ENCODE measurements at places on chromosomes 6 and 20.

- no peak for DNase-seq
These were observed 152.1 kb upstream of the RIN2 start for GRCh38 chr20:19605786-19606485.

GRCh38 chr20:5400164-5400762, 83.5 kb upstream of the PROKR2 start:
- no peak for DNase-seq

- DNase-seq = no peak
These were observed 2.9 kb downstream of the GSS start for GRCh38 chr20:34952671-34953070.

- DNase-seq = no peak
These were observed 94.7 kb downstream of the SMOC2 start for GRCh38 chr6:168535711-168536110.

DNA sequence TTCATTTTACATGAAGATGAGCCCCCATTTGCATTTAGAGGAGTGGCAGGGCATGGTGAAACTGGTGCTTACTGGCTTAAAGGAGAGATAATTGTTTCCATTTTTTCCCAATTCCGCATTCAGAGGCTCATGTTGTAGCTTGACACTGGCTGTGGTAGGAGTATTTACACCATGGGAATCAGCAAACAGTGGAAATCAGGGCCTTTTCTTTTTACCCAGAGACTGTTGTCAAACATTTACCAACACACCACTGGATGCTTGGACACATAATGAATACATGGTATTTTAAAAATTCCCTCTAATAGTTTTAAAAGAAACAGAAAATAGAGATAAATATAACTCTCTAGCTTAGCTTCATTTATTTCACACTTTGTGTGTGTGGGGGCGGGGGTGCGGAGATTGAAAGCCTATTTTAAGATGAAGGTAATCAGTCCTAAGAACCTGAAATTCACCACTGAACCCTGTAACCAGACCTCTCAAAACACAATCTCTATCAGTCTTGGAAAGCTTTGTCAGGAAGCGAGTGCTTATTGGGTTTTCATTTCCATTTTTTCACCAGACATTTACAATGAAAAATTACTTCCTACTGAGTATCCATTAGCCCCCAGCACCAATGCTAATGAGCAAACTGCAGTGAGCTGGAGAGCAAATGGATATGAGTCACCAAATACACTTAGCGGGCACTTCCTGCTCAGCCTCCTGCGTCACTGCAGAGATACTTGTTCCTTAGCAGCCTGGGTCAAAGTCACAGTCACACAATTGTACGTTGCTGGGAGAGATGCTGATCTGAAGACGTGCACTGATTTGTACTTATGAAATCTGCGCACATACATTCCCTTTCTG, 532.0 kb downstream of the BCKDHB start:
- DNase-seq = no peak

DNA sequence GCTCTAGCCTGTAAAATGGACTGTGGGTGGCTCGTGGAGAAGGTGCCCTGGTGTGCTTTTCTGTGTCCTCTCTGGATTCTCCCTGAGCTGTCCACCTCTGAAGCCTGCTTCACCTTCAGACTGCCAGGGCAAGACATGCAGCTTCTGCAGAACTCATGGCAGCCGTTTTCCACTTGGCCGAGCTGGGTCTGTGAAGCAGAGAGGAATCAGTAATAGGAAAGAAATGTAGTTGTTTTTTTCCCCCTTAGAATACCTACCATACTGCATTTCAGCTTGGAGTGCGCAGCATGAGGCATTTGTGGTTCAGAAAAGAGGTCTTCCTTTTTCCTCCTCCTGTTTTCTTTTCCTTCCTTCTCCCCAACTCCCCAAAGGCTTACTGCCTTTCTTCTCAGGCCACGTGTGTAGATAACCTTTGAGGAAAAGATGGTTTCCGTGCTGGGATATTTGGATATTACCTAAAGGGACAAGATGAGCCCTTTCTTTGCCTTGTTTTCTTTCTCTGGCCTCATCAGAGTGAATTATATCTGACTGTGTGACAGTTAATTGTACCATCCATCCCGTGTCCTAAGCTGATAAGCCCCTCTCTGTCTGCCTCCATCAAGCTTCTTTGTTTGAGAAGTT, 39.4 kb downstream of the RREB1 start:
- no peak for DNase-seq

DNA sequence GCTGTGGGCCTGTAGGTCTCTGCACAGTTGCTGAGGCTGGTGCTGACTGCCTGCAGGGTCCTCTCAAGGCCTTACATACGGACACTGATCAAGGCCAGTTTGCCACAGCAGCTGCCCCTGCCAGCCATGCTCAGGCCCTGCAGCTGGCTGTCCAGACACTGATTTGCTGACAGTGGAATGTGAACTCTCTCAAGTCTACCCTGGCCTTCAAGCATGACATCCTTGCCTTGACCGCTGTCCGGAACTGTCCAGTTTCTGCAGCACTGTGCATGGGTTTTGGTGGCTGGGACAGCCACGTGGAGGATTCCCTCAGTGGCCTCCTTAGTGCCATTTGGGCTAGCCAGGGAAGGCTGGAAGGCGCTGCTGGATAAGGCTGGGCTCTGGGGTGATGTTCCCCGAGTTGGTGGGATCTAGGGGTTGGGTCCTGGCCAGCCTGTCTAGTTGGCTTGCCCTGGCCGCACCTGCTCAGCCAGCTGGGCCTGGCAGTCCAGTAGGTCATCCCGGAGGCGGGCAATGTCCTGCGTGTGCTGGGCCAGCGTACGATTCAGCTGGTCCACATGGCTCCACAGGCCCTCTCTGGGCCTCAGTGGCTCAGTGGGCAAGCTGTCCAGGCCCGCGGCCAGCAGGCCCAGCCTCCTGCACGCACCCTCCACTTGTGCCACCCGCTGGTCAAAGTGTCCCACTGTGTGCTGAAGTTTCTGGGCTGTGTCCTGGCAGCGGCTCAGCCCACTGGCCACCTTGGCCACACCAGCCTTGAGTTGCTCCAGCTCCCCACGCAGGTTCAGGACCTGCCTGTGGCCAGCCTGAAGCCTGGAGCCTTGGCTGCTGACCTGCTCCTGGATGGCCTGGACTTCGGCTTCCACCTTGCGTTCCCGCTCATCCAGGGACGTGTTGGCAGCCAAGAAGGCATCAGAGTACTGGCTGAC, 5.5 kb downstream of the EMILIN3 start:
- no peak for DNase-seq

DNA sequence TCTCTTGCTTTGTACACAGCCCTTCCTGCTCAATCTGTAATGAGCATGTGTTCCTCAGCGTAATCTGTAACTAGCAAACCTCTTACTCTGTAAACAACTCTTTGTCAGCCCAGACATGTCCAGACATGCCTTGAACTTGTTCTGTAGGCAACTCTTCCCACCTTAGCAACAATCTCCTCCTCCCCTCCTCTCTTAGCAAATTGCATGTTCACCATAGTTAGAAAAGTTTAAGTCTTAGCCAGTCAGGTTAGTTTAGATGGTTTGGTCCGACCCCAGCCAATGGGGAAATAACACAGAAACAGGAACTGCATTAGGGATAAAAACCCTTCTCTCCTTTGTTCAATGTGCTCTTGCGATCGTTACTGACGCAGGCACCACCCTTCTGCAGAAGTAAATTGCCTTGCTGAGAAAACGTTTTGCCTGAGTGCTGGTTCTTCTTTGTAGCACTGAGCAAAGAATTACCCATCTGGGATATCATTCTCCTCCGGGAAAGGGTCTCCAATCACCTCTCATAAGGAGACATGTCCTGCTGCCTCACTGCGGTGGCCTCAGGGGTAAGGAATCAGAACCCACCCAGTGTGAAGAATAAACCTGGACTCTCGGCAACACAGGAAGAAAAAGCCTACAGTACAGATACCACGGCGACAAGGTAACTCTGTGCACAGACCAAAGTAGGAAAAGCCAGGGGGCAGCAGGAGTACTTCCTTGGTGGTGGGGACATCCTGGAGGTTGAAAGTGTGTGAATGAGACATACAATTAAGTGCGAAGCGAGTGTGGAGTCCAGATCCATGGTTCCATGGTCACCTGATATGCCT, 26.2 kb downstream of the PLN start:
- no peak for DNase-seq

DNA sequence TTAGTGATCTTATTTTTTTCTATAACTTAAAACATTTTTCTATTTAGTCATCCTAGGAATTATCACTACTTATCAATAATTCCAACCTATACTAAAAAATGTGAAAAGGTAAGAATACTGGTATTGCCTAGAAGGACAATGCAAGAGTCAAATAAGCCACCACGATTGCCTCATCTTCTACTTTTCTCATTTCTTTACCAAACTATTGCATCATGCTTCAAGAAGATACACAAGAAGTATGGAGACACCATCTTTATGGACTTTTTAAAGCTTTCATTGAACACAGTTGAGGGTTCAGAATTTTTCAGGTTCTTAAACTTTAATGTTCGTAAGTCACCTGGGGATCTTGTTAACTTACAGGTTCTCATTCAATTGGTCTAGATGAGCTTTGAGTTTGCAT, 25.9 kb downstream of the ELOVL2 start:
- DNase-seq = no peak

DNA sequence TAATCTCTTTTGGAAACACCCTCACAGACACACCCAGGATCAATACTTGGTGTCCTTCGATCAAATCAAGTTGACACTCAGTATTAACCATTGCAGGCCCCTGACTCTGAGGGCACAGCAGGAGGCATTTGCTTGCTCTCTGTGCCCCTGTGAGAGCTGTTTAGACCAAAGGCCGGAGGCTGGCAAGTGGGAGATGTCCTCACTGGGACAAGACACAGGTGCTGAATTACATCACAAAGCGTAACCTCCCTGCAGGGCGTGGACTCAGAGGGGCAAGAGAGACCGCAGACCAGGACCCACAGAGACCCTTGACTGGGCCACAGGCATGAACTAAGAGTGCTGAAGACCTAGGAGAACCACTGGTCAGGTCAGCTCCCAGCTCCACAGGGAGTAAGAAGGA, at the start of gene CST8:
TSS of gene CST8 (plus strand) at position 301 of the 400 bp plus-strand sequence. CDS start 551 bp downstream, outside the sequence.
- DNase-seq = no peak

GRCh38 chr6:1777921-1778685, 168.4 kb downstream of the FOXC1 start:
- DNase-seq = no peak

- no peak for DNase-seq
These were observed 931 bp upstream of the UCKL1 start for GRCh38 chr20:63957004-63957689.

DNA sequence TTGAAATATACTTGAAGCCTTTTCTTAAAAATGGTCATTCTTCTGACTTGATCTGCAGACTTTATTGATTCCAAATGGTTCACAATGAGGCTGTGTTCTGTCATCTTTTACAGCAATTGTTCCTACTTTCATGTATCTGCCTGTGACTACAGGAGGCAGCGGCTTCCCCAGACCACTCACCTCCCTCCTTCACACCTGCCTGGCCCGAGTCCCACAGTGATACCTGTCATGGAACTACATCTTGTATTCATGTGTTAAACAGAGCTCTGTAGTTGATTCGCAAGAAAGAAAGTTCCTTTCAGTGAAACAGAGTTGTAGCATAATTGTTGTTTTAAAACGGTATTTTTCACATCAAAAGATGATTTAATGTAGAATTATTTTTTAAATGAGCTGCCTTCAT, 673.5 kb upstream of the AGPAT4 start:
- DNase-seq = no peak

DNA sequence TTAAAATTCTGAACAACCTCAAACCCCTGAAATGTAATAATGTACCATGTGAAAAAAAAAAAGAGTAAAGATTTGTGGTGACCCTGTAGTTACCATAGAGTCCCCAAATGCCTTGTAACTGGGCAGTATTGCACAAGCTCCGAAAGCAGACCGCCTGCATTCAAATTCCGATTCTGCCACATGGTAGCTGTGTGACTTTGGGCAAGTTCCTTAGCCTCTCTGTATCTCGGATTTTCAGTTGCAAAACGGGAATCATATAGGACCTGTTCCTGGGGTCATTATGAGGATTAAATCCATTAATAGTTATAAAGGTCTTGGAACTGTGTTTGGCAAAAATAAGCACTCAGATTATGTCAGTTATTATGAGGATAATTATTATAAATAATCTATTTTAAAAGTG, 43.6 kb downstream of the TSPYL4 start:
- DNase-seq = no peak

GRCh38 chr20:41573955-41574354, 44.2 kb downstream of the CHD6 start:
- DNase-seq = no peak

- DNase-seq = no peak
These were observed 703.4 kb downstream of the EPHA7 start for GRCh38 chr6:92715991-92716390.

- DNase-seq = no peak
These were observed 91.1 kb upstream of the PTPN1 start for GRCh38 chr20:50418890-50419642.

DNA sequence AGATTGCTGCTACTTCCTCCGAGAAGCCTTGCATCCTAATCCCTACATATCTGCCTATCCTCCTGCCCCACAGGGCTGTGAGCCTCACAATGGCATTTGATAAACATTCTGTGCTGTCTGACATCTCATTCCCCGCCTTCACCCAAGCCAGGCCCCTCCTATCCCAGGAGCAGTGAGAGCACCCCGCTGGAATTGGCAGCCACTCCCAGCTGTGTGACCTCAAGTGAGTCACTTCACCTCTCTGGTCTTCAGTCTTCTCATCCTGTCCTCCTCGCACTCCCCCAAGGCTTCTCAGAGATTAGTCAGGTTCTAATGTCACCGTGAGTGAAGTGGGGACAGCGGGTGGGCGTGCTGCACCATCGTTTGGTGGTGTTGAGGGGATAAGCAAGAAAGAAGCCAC, 81.7 kb downstream of the CDH22 start:
- no peak for DNase-seq

DNA sequence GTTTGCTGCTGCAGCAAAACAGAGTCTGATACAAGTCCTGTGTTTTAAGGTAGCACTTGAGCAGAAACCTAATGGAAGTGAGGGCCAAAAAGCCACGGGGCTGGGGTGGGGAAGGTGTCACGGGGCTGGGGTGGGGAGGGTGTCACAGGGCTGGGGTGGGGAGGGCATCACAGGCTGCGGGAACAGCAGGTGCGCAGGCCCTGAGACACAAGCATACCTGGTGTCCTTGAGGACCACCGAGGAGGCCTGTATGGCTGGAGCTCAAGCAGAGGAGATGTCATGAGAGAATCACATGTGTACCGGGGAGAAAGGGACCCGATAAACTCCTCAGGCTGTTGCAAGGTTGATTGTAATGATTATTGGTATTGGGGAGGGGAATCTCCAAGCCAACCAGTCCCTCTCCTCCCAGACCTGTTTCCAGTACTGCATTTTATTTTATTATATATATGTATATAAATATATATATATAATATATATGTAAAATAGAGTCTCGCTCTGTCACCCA, 13.6 kb upstream of the SPO11 start:
- DNase-seq = no peak

DNA sequence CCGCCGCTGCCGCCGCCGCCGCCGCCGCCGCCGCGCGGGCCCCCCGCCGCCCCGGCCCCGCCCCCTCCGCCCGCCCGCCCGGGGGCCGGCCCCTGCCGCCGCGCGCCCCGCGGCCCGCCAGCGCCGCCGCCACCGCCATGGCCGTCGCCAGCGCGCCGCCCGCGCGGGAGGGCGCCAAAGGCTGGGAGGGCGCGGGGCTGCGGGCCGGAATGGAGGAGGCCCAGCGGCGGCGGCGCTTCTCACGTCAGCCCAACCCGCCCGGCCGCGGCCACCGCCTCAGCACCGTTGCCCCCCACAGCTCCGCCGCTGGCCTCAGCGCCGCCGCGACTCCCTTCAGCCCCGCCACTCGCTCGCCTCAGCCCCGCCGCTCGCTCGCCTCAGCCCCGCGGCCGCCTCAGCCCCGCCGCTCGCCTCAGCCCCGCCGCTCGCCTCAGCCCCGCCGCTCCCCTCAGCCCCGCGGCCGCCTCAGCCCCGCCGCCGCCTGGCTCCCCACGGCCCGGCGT, 258 bp downstream of the PHF10 start:
- DNase-seq = no peak
